ENCODE measurements at places on chromosomes 1 and 21.
A peak's percentile ranks its signal among the peaks of the same experiment; 100 is the strongest.

DNA sequence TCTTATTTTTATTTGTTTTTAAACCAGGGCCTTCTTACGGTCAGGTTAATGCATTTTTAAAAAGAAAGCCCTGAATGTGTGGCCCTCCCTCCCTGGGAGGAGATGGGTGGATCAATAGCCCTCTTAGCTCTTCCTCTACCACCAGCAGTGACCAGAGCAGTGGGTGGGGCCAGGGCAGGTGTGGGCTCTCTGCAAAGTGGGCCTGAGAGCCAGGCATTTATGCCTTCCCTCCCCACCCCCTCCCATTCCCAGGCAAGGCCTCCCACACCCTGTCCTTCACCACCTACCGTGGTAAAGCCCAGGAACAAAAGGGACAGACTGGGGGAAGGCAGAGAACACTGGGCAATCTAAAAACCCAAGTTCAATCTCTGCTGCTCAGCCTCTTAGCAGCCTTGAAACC lies 63.9 kb downstream of the SSBP3 start:
- DNase-seq, result no peak

- DNase-seq, result no peak
Measured at GRCh38 chr1:212455401-212455800, 22.7 kb downstream of the NENF start.

GRCh38 chr1:168104535-168104934 lies 32.2 kb downstream of the GPR161 start:
- DNase-seq, result no peak

DNA sequence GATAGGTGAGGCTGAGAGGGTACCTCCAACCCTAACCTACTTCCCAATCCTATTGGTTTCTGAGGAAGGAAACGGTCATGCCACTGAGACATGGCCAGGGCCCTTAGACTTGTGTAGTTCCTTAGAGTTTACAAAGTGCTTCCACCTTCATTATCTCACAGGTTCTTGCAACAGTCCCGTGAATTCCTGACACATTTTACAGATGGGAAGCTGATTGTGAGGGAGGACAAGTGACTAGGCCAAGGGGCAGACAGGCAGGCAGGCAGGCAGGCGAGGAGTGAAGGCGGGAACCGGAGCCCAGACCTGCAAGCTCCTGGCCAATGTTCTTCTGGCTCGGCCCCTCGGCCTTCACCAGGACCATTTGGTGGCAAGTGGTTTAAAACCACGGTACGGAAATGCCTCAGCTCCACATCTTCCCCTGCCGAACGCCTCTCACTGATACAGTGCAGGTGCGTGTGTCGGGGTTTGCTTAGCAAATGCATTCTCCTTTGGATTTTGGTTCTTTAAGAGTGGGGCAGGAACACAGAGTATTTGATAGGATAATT lies 45.1 kb downstream of the ZBTB18 start:
- no peak for DNase-seq

- no peak for DNase-seq
Measured at GRCh38 chr1:35561297-35561971, 3.8 kb downstream of the NCDN start.

GRCh38 chr1:183687546-183688304 lies 34.6 kb upstream of the APOBEC4 start:
- DNase-seq, result no peak

DNA sequence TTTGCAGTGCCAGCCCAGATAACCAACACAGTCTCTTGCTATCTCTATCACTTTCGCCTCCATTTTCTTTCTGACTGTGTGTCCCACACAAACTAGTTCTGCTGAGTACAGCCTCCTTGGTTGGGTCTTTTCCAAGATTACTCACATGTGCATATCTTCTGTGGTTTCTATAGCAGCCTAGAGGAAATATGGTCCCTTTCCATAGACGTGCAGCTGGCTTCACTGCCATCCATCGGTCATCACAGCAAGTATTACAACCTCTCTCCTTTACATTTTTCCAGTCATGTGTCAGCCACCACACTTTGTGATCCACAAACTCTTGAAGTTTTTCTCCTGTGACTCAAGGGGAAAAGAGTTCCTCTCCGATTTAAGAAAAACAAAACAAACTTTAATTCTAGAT lies 893.4 kb upstream of the ADGRL4 start:
- DNase-seq, result no peak

- no peak for DNase-seq
Measured at GRCh38 chr1:57063406-57064125, 97.8 kb upstream of the C8B start.

- DNase-seq, result no peak
Measured at GRCh38 chr1:3670823-3671265, 18.5 kb downstream of the TP73 start.

- no peak for DNase-seq
Measured at GRCh38 chr1:2165646-2166045, 28.9 kb downstream of the FAAP20 start.

DNA sequence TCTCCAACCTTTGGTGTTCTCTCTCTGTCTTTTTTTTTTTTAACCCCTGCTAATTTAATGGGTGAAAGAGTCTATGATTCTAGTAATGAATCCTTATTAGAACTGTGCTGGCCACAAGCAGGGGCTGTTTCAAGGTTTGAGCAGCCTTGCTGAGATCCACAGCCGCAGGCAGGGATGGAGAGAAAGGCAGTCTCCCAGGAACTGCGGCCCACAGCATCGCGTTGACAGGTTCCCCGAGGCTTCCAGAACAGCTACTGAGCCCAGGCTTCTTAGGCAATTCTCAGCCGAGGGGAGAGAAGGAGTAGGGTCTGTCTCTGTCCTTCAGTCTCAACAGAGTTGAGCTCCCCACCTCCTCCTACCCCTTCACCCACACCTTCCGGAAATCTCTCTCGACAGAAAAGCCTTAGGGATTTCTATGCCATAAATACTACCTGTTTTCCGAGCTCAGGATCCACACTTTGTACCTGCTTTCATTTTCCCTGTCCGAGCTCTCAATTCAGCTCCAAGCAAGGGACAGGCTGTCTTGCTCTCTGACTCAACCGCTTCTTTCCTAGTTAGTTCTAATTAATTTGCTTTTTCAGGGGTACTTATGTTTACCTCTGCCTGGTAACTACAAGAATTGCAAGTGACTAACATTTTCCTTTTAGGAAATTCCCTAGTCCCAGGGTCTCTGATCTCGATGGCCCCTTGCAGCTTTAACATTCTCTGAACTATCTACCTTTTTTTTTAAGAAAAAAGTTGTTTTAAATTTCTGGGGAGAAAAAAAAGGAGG lies 6.7 kb upstream of the CASZ1 start:
- DNase-seq, result no peak

GRCh38 chr21:35170244-35170643 lies 121.1 kb upstream of the RUNX1 start:
- no peak for DNase-seq

DNA sequence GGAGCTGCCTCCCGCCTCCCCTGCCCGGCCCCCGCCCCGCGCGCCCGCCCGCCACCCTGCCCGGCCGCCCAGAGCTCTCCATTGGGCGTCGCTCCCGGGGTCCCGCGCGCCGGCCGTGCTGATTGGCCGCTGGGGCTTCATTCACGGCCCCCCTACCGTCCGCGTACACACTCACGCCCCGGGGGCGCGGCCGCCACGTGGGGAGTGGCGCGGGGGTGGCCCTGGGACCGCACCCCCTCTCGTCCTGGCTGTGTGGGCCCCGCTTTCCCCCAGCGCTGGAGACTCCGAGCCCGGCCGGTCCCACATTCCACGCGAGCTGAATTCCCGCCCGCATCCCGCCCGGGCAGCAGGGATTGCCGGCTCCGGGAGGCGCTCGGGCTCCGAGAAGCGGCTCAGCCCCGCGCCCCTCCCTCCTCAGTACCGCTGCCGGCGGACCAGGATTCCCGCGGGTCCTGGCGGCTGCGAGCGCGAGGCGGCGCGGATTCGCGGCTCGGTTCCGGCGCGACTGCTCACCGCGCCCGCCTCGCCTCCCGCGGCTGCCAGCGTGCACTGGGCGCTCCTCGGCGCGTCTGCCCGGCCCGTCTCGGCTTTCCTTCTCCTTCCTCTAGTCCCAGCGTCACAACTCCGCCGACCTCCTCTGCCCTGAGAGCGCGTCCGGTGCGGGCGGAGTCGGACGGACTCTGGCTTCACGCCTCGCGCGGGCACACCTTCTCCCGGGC lies 450 bp upstream of the POU3F1 start:
- peak; percentile 90 for DNase-seq

DNA sequence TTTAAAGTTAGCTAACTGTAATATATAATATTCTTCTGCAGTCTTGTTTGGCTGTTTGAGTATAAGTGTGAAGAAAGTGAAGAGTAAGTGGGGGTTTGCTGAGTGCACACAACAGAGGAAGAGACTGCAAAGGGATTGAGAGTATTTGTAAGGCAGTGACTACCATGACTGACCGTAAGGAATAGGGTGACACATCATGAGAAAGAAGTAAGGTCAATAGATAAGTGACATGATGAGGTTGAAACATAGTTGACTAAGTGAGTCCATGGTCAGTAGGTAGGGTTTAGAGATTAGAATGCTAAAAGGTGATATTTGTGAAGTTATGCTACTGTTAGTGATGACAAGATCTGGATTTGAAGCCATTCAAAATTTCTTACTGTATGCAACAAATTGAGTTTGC lies 27.7 kb downstream of the WARS2 start:
- no peak for DNase-seq

DNA sequence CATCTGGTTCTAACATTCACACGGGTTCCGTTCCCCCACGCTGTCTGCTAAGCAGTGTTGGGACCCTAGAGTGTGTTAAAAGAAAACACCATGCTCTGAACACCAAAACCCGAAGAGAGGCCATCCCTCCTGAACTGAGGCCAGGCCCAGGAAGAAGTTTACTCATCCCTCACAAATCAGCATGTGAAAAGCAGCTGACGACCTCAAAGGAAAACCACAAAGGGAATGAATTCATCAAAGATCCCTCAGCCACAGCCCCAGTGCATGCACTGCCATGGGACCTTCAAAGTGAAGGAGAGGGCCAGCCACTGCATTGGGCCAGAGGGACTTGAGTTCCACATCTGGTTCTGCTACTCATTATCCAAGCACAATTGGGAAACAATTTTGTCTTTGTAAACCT lies 7.0 kb upstream of the PSEN2 start:
- DNase-seq, result no peak

DNA sequence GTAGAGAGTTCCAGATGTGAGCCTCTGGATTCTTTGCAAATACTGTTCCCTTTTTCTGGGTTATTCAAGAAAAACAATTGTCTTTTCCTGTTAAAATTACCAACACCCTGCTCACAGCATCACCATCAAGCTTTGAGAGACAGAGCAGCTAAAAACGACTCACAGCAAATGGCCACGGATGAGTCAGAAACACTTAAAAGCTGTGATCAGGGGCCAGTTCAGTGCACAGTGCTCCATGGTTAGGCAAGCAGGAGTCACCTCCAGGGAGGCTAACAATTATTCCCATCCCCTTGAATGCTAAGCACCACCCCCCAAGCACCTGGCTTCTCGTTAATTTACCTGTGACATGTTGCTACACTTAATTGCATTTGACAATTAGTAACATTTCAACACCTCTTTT lies 128.4 kb upstream of the CAMK1G start:
- DNase-seq, result no peak

GRCh38 chr1:23167353-23168078 lies 1.1 kb downstream of the LUZP1 start:
- DNase-seq, result peak; percentile 89

DNA sequence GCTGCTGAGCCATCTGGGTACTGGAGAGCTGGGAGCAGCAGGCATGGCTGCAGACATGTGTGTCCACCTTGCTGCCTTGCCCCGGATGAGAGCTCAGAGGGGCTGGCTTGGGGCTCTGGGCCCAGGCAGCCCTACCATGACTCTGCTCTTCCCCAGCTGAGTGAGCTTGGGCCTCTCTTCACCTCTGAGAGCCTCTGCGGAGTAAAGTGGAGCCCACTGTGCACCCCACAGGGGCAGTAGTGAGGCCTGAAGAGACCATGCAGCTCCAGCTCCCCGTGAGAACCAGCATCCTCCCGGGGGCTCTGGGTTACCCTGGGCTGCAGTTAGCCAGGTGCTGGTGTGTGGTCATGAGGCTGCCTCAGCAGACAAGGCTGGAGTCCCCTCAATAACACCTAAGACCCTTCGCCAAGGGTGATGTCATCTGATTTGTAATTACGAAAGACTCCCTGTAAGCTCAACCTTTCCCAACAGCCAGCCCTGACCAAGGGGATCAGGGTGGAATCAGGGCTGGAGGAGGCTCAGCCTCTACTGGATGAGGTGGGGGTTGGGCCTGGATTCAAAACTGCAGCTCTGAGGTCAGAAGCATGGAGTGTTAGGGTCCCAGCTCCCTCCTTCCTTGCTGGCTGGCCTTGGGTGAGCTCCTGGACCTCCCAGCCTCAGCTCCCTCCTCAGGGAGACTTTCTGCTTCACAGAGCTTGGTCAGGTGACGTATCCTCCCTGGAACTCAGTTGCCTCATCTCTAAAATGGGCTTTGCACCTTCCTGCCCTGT lies 308.0 kb downstream of the MATN1 start:
- DNase-seq, result peak; percentile 67

DNA sequence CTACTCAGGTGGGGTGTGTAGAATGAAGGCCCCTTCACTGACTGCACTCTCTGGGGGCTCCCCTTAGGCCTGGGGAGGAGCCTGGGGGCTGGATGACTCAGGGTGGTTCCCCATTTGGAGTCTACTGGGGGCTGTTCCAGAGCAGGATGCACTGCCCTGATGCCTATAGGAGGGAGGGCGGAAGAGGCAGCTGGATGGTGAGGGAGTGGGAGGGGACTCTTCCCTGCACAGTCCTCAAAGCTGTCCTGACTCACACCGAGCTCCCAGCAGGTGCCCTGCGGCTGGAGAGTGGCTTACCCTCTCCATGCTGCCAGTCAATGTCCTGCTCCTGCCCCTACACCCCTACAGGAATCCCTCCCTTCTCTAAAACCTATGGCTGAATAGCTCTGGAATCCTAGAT lies 204.4 kb downstream of the TRABD2B start:
- DNase-seq, result no peak

- DNase-seq, result no peak
Measured at GRCh38 chr1:161890574-161890973, 124.5 kb downstream of the ATF6 start.

GRCh38 chr1:60697204-60697994 lies 385.0 kb upstream of the NFIA start:
- no peak for DNase-seq

DNA sequence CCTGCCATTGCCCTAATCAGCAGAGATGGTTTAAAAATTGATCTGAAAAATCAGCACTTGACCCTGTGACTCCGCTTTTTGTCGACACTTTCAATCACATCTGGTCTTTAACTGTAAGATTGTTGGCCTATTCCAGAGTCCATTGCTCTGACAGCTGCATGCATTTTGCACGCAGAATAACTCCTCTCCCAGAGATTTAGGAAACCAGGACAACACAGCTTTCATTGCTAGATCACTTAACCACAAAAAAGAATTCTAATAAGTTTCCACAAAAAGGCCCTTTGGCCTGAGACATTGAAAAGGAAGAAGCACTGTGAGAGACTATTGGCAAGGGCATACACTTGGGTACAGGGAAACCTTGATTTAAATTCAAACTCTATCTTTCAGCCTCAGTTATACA lies 373.1 kb downstream of the TGFB2 start:
- DNase-seq, result no peak

GRCh38 chr21:37780991-37781983 lies 135.0 kb downstream of the KCNJ6 start:
- no peak for DNase-seq

GRCh38 chr1:182714546-182714945 lies 30.2 kb upstream of the RGS8 start:
- no peak for DNase-seq

Measured in osteocyte (in vitro differentiated cells).